Glomerular endothelial cell (primary cell): ENCODE measurements at places on chromosomes 4 and X. TPM values are rescaled to one million over a fixed set of nuclear protein-coding genes. Genes with fewer than 3 reads are reported as not detected.

The SPANXN3 gene
- not detected in 2 replicates for total RNA-seq

The TMSB15C gene
- 3.5 and 13.8 TPM in 2 replicates for total RNA-seq

The NALF2 gene
- total RNA-seq: 0.29 TPM in 1 of 2 replicates, not detected in the other

The MFAP3L gene
- total RNA-seq: 1.6 and 3.1 TPM in 2 replicates

The BTK gene
- not detected in 2 replicates for total RNA-seq

The ADH4 gene
- total RNA-seq: not detected in 2 replicates

The RNF128 gene
- total RNA-seq: 0.47 and 1.1 TPM in 2 replicates

The SLC7A11 gene
- 28.0 and 36.9 TPM in 2 replicates for total RNA-seq

The HPGDS gene
- total RNA-seq: not detected in 2 replicates

The CXCL3 gene
- total RNA-seq: 4.3 and 21.2 TPM in 2 replicates

The TRAM1L1 gene
- 1.4 and 3.7 TPM in 2 replicates for total RNA-seq

The AADAT gene
- total RNA-seq: 2.2 and 9.7 TPM in 2 replicates

The ARR3 gene
- total RNA-seq: not detected in 2 replicates

The RAB40AL gene
- 2.6 TPM in 1 of 2 replicates, not detected in the other for total RNA-seq

The SPATA18 gene
- total RNA-seq: 12.3 and 17.4 TPM in 2 replicates

The BEX1 gene
- 0.68 and 1.6 TPM in 2 replicates for total RNA-seq

The RS1 gene
- total RNA-seq: not detected in 2 replicates

The P2RY10 gene
- not detected in 2 replicates for total RNA-seq

The GPRASP1 gene
- 0.58 and 1.9 TPM in 2 replicates for total RNA-seq

The STAP1 gene
- not detected in 2 replicates for total RNA-seq

The CC2D2A gene
- total RNA-seq: 21.1 and 23.2 TPM in 2 replicates

The SAGE1 gene
- not detected in 2 replicates for total RNA-seq

The POU4F2 gene
- not detected in 2 replicates for total RNA-seq

The STBD1 gene
- 3.5 and 4.3 TPM in 2 replicates for total RNA-seq

The PAGE1 gene
- total RNA-seq: not detected in 2 replicates

The HHIP gene
- 21.0 and 143 TPM in 2 replicates for total RNA-seq

The ADH1A gene
- total RNA-seq: not detected in 2 replicates

The GPR50 gene
- total RNA-seq: not detected in 2 replicates

The VCX2 gene
- total RNA-seq: not detected in 2 replicates

The ABCG2 gene
- 12.5 and 14.6 TPM in 2 replicates for total RNA-seq

The SCRG1 gene
- total RNA-seq: not detected in 2 replicates

The NDUFA1 gene
- total RNA-seq: 64.1 and 69.8 TPM in 2 replicates

The PPM1K gene
- 5.8 and 11.5 TPM in 2 replicates for total RNA-seq

The SHOX gene
- not detected in 2 replicates for total RNA-seq

The GABRG1 gene
- not detected in 2 replicates for total RNA-seq

The H2BW2 gene
- total RNA-seq: not detected in 2 replicates

The SPARCL1 gene
- 0.41 TPM in 1 of 2 replicates, not detected in the other for total RNA-seq

The FMR1NB gene
- not detected in 2 replicates for total RNA-seq

The RTL3 gene
- total RNA-seq: 0.18 and 0.29 TPM in 2 replicates

The LGI2 gene
- total RNA-seq: 0.05 TPM in 1 of 2 replicates, not detected in the other

The CYBB gene
- not detected in 2 replicates for total RNA-seq

The JAKMIP1 gene
- not detected in 2 replicates for total RNA-seq

The BBS12 gene
- 2.5 TPM in 2 replicates for total RNA-seq

The PGAM4 gene
- total RNA-seq: 1.1 TPM in 1 of 2 replicates, not detected in the other

The NRK gene
- total RNA-seq: 0.93 and 4.8 TPM in 2 replicates

The SLC34A2 gene
- not detected in 2 replicates for total RNA-seq

The CXorf38 gene
- total RNA-seq: 12.4 and 19.4 TPM in 2 replicates

The TLR1 gene
- total RNA-seq: 0.87 and 1.7 TPM in 2 replicates
